ENCODE measurements at places on chromosomes 2 and 18. TPM values are rescaled to one million over a fixed set of nuclear protein-coding genes. Genes with fewer than 3 reads are reported as not detected.

The MTERF4 gene
- total RNA-seq = 30.0 TPM

The TMEM178A gene
- total RNA-seq = 2.9 TPM

The ALKAL2 gene
- 3.9 TPM for total RNA-seq

The C1QL2 gene
- total RNA-seq = not detected

The SERPINB3 gene
- total RNA-seq = 1.9 TPM

The CACNB4 gene
- 0.75 TPM for total RNA-seq

The CTNNA2 gene
- not detected for total RNA-seq

The ALMS1 gene
- total RNA-seq = 11.1 TPM

The ANKRD36B gene
- 16.0 TPM for total RNA-seq

The COLEC12 gene
- 0.52 TPM for total RNA-seq

The GPR75 gene
- total RNA-seq = 2.8 TPM

The RAD51AP2 gene
- under 0.01 TPM for total RNA-seq

Data from renal cortical epithelial cell (primary cell).